ENCODE measurements at places on chromosomes 4 and X. TPM values are rescaled to one million over a fixed set of nuclear protein-coding genes. Genes with fewer than 3 reads are reported as not detected.

The MAGEC2 gene
- not detected for total RNA-seq

The CC2D2A gene
- 13.5 TPM for total RNA-seq

The FGG gene
- total RNA-seq, result not detected

The JAKMIP1 gene
- 1.5 TPM for total RNA-seq

The RTL5 gene
- 1.2 TPM for total RNA-seq

The ADH4 gene
- total RNA-seq, result not detected

The C4orf54 gene
- not detected for total RNA-seq

The EDA gene
- 8.1 TPM for total RNA-seq

The ARL9 gene
- total RNA-seq, result not detected

The PCDH7 gene
- total RNA-seq, result 18.0 TPM

The TIMM8A gene
- 40.2 TPM for total RNA-seq

The KCNE5 gene
- 3.7 TPM for total RNA-seq

The GSX2 gene
- total RNA-seq, result not detected

The DCLK2 gene
- total RNA-seq, result 0.33 TPM

The SCML1 gene
- total RNA-seq, result 1.6 TPM

The GPRIN3 gene
- 0.48 TPM for total RNA-seq

The TENM3 gene
- 49.1 TPM for total RNA-seq

The GAGE12E gene
- total RNA-seq, result not detected

The GRXCR1 gene
- not detected for total RNA-seq

The KIF4A gene
- total RNA-seq, result 41.8 TPM

The NDP gene
- not detected for total RNA-seq

The F11 gene
- total RNA-seq, result 0.50 TPM

The GSPT2 gene
- total RNA-seq, result 51.0 TPM

The HHIP gene
- 2.7 TPM for total RNA-seq

The POU3F4 gene
- total RNA-seq, result 0.20 TPM

The FATE1 gene
- total RNA-seq, result not detected

The STARD8 gene
- total RNA-seq, result 0.39 TPM

The STK32B gene
- 1.0 TPM for total RNA-seq
